ENCODE measurements at places on chromosomes 5 and 9.

GRCh38 chr9:109652971-109653370, 127.0 kb upstream of the PALM2AKAP2 start:
- no peak for DNase-seq

- DNase-seq, result no peak
Measured at GRCh38 chr5:98557916-98558315, 215.5 kb upstream of the RGMB start.

- DNase-seq, result peak; percentile 44
Measured at GRCh38 chr5:95102687-95103086, 182.2 kb downstream of the MCTP1 start.

DNA sequence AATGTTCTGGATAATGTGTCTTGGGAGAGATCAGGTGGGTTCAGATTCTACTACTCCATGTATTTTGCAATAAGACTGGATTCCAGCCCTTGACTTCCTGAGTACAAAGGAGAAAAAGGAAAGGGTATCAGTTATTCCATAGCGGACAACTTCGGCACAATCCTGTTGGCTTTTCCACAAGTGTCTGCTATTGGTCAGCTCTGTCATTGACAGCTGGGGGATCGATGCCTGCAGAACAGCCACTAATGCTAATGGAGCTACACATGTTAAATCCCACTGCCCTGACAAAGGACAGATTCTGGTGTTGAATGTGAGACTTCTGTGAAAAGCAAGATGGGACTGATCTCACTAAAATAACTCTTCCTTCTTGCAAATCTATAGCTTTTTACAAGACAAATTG, 41.2 kb downstream of the IZUMO3 start:
- DNase-seq, result no peak

DNA sequence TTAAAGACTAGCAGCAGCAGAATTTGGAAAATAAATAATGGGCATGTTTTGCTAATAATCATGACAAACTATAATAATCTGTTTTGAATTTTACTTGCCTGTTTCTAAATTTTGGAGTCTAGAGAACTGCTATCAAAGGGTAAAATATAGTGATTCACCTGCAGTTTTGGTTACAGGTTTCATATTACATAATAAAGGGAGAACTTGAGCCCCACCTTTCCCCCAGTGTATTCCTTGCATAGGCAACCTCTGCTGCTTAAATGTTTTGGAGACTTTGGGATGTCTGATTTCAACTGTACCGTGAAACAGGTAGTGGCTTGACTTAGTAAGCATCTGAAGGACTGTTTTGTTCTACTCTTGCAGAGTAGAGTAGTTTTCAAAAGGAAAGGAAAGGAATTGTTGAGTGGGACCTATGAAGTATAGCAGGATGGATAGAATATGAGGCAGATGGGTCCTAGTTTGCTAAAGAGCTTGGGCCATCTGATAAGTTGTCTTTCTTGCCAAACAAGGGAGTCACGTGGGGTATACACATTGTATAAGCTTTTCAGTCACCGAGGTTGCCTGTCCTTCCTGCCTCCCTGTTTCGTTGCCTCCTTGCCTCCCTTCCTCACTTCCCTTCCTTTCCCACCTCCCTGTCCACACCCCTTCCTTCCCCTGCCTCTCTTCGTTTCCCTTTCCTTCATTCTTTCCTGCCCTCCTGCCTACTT, 19.1 kb downstream of the CREBRF start:
- no peak for DNase-seq

DNA sequence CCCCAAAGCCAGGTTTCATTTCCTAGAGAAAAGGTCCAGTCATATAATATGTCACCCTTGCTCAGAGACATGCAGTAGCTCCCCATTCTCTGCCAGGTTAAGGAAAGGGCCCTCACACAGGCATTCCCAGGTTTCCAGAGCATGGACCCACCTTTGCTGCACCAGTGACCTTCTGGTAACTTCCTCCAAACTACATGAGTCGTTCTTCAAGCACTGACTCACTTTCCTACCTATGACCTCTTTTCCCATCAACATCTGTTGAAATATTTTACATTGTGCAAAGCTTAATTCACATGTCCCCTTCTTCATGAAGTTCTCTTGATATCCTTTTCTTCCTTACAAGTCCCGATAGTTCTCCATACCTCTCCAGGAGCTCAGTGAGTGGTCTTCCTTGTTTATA, 25.9 kb downstream of the SH3TC2 start:
- DNase-seq, result no peak

DNA sequence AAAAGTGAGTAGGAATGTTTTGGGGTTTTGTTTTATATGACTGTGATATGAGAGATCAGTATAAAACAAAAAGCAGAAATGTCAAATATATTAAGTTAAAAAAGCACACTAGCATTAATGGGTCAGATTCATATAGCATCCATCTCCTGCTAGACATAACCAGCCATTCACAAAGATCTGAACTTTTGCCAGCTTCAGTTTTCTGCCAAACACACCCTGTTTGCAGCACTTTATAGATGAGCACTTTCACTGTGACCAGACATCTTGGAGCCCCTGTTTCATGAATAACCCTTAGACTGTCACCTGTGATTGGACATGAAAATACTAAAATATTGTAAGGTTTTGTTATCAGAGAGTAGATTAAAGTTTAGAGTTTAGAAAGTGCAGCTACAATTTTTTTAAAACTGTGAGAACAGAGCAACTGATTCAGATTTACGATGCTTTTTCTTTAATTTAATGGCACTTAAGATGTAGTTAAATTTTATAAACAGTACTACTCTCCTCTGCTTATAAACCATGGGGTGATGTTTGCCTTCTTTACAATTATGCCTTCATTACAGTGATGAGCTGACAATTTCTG, 142.6 kb downstream of the KCTD16 start:
- no peak for DNase-seq

GRCh38 chr9:3515405-3515804, 10.4 kb downstream of the RFX3 start:
- DNase-seq, result no peak

GRCh38 chr9:124776954-124777648, at the start of gene OLFML2A:
Gene OLFML2A (plus strand): TSS chr9:124777133. CDS start chr9:124777271, 138 bp downstream.
- DNase-seq, result no peak

GRCh38 chr9:15977438-15977837, 424.6 kb downstream of the CCDC171 start:
- DNase-seq, result no peak

DNA sequence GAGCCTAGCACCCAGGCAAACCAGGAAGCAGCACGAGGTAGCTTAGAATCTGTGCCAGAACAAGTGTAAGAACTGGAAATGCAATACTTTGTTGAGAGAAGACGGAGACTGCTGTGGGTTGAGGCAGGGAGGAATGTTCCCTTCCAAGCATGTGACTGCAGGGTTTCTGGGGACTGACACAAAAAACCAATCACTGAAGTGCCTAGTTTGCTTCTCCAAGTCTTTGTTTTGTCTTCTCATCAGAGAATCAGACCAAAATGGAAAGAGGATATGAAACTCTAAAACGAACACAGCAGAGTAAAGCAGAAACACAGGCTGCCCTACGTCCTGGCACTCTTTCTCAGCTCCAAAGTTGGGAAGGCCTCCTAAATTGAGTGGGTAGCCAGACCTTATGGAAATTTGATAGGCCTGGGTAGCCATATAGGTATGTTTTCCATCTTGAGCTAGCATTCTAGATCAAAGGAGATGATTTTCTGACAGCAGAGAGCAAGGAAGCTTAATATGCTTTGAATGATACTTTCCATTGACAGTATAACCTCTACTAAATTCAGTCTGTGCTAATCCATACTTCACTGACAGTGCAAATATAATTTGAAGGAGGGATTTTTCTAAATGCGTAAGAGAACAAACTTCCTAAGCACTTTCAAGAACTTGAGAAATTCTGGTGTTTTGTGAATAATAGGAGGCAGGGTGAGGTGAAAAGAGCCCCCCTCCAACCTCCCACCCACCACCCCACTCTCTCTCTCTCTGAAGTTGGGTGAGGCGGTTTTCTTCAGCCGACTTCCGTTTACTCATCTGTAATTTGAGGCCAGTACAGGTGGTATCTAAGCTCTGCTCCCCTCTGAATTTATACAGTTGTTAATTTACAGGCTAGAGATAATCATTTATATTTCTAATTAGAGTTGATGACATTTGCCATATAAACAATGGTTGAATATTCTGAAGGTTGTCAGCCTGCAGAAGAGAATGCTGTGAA, 5.5 kb downstream of the ADRB2 start:
- DNase-seq, result no peak

- DNase-seq, result no peak
Measured at GRCh38 chr9:33158843-33159776, 8.0 kb downstream of the B4GALT1 start.

DNA sequence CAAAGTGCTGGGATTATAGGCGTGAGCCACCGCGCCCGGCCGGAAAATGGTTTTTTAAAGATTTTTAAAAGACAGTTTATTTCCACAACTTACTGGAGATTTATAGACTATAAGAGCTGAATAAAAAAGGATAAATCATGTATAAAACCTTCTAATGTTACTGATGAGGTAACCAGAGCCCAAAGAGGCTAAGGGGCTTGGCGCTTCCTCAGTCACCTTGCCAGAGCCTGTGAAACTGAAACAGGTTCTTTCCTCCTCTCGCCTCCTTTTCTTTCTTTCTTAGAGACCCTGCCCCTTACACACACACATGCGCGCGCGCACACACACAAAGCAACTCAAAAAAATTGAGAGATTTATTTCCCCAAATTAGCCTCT, 69.8 kb downstream of the HSD17B3 start:
- DNase-seq, result no peak

Data from GM18507 (cell line).